ENCODE measurements at places on chromosomes 2 and 18.

DNA sequence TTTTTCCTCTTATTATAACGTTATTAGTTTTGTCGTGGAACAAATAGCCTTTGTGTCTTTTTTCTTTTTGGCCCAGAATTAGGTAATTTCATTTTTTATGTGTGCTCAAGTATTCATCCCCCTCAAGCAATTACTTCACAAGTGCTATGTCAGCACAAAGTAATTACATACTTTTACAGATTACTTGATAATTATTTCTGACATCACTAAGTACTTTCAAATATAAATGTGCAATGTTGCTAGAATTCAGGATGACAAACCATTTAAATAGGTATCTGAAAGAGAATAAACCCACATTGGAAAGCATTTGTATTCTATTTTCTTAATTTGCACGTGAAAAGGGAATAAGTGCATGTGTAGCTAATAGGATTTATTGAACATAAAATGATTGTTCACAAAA lies 238.2 kb downstream of the CDH7 start:
- no peak for ATAC-seq

GRCh38 chr18:71115261-71115660 lies 826.4 kb downstream of the SOCS6 start:
- ATAC-seq = no peak

DNA sequence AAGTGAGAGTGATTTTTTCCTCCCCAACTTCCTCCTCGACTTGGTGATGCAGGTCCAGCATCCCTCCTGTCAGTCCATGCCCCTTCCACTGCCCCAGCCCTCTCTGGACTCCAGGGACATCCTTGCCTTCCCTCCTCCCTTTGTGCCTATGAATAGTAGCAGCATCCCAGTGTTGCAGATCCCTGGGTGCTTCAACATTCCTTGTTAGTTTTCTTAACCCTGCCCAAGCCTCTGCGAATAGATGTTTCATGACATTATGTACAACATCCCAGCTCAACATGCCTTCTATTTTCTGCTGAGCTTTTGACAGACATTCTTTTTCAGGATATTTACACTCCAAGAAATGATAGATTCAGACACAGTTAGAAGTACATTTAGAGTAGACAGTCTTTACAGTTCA lies 35.3 kb upstream of the CCDC150 start:
- ATAC-seq = no peak

- ATAC-seq = no peak
Measured at GRCh38 chr2:48175656-48176055, 269.4 kb upstream of the FBXO11 start.

GRCh38 chr2:191038741-191039140 lies 24.8 kb upstream of the STAT1 start:
- no peak for ATAC-seq

DNA sequence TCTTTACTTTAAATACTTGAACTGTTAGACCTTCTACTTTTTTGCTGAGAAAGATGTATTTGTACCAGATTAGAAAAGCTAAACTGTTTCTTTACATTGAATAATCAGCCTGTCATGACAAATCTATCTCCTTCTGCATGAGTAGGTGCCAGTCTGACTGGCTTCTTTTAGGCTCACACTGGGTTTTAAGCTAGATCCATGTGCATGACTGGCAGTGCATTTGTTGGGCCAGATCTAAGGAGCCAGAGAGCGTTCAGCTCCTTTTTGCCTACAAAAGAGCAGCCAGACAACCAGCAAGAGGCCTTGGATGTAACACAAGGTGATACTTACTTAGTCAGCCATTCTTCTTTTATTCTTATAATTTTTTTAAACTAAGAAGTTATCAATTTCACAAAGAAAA lies 82.0 kb upstream of the OTX1 start:
- no peak for ATAC-seq

- ATAC-seq = no peak
Measured at GRCh38 chr2:159725713-159726112, 13.4 kb downstream of the MARCHF7 start.

DNA sequence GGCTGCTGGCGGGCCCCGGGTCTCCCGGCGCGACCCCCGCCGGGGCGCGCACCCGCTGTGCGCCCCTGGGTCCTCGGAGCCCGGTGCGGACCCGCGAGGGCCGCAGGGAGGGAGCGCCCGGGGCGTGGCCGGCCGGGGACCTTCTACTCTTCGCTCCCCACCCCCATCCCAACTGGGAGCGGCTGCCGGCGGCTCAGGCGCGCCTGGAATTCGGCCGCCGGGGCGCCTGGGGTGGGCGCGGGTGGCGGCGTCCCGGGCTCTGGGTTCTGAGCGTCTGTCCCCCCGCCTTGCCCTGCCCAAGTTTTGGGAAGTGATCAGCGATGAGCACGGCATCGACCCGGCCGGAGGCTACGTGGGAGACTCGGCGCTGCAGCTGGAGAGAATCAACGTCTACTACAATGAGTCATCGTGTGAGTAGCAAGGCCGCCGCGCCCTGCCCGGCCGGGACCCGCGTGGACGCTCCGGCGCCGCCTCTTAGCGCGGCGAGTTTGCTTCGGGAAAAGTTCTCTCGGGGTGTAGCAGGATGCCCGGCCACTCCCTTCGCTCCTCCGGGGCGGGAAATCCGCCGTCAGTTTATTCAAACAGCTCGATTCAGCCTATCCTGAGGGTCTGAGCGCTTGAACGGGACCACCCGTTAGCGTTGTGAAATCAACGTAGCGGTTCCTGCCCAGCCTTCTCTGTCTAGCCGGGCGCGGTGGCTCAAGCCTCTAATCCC lies 502 bp downstream of the TUBB6 start:
- peak; percentile 81 for ATAC-seq

DNA sequence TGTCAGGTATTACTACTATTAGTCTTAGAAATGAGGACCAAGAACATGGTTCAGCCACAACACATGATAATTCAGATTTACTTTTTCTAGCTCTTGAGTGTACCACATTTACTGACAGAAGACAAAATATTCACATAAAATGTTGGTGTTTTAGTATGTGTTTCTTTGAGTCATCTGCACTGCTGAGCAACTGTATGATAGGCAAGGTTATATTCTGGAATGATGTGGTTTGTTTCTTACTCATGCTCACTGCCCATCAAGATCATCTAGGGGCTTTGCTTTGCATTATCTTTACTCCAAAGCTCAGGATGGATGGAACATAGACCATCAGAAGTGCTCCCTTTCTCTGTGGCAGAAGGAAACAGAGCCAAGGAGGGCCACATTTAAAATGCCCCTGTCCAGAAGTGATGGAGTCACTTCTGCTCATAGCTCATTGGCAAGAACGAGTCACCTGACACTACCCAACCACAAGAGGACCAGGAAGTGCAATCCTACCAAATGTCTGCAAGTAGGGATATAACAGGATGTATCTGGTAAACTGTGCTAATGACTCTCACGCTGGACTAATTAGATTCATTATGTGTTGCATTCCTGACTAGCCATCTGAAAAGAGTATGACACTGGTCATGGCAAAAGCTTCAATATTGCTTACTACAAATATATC lies 81.5 kb downstream of the DIS3L2 start:
- no peak for ATAC-seq

DNA sequence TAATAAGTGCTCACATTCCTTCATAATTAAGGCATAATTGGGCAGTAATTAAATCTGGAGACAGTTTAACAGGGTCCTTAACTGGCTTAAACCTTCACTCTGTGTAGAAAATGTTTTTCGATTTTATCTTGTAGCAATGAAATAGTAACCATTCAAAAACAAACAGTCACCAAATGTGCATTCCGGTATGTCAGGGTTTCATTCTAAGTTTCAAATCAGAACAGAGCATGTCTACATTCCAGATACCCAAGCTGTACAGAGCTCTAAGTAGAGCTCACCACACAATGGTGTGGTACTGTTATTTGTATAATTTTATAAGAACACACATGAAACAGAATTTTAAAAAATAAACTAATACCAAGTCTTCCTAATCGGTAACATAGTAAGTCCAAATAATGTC lies 52.6 kb downstream of the SMAD2 start:
- no peak for ATAC-seq

All from activated T-helper 17 cell treated with anti-CD3 and anti-CD28 coated beads, Interleukin-2, amount 50 U/mL, for 72 hours (primary cell).